ENCODE measurements at places on chromosomes 4 and X.

DNA sequence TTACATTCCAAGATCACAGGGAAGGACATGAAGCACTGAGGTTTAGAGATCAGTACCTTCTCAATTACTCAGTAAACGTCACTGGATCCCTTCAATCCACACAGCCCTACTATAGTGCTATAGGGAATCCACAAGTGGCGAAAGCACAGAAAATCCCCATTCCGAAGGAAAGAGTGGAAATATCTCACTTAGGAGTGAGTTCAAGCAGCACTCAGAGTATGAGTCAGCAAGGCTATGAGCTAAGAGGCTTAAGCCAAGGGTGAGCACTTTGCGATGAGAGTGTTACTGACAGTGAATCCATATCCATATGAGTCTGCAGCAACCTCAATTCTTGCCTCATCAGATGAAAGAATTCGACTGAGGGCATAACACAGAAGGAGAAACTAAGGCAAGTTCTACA is 165.1 kb downstream of the VSIG4 start:
- no peak for DNase-seq

- no peak for DNase-seq
Measured at GRCh38 chr4:165464813-165465381, 86.1 kb downstream of the CPE start.

DNA sequence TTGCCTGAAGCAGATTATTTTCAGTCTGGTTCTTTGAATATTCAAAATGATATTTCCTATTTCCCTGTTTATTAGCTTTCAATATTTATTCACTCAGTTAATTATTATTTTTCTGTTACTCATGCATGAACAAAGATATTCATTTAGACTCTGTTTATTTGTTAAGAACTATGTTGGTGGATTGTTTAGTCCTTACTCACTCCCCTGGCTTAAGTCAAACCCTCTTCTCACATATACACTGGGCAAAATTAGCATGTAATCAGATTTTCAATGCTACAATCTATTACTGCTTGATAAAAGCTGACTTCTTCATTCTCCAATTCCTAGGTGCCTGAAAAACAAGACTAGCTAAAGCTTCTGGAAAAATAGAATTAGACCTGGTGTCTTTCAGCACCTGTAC is 335.8 kb downstream of the FAT4 start:
- no peak for DNase-seq

DNA sequence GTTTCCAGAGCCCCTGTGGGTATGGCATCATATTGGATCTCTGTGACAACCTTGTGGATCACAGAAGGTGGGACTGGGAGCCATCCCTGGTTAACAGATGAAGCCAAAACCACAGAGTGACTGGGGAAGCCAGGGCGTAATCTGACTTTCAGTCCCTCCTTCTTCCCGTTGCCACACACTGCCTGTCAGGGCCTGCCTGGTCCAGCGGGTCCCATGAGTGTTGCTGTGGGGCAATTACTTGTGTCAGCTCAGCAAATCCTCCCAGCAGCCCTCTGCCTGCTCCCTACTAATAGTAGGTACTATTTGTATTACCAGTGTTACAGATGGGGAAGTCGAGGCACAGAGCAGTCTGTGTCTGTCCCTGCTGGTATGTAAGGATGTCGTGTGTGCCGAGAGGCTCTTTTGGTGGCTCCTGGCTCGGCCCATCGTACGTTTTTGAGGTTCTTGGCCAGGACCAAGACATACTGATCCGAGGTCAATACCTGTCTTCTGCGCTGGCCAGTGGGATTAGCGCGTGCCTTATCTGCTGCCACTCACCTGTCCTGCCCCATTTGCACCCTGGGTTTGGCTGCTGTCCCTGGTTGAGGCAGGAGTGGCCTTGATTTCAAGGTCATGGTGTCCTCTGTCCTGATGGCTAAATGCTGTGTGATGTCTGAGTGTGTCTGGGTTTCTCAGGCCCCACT is 5.7 kb downstream of the NSG1 start:
- no peak for DNase-seq
